ENCODE measurements at places on chromosomes 12 and 14.

DNA sequence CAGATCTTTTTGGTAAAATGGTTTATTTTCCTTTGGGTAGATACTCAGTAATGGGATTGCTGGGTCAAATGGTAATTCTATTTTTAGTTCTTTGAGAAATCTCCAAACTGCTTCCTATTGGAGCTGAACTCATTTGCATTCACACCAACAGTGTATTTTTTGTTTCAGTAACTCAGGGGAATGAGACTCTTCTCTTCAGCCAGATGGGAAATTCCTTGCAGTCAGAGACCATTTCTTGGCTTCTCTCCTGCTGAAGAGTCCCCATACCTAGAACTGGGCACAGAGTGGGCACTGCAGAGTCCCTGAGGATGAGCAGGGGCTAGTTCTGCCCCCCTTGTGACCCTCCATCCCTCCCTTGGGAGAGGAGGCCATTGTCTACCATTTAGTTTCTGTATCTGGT lies 10.8 kb downstream of the SDSL start:
- no peak for DNase-seq

DNA sequence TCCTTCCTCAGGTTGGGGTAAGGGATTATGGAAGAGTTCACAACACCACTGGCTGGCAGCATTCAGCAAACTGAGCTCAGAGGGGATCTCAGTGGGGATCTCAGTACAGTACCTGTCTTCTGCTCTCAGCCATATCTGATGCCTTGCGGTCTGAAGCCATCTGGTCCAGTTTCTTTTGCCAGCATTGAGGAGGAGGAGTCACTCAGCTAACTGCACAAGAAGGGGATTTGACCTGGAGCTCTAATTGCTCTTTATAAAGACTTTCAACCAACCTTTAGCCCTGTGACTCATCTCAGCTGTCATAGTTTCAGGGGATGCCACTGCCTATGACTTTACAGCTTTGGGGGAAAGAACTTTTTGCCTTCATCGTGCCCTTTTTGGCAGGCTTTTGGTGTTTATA lies 44.9 kb downstream of the JKAMP start:
- DNase-seq = no peak

DNA sequence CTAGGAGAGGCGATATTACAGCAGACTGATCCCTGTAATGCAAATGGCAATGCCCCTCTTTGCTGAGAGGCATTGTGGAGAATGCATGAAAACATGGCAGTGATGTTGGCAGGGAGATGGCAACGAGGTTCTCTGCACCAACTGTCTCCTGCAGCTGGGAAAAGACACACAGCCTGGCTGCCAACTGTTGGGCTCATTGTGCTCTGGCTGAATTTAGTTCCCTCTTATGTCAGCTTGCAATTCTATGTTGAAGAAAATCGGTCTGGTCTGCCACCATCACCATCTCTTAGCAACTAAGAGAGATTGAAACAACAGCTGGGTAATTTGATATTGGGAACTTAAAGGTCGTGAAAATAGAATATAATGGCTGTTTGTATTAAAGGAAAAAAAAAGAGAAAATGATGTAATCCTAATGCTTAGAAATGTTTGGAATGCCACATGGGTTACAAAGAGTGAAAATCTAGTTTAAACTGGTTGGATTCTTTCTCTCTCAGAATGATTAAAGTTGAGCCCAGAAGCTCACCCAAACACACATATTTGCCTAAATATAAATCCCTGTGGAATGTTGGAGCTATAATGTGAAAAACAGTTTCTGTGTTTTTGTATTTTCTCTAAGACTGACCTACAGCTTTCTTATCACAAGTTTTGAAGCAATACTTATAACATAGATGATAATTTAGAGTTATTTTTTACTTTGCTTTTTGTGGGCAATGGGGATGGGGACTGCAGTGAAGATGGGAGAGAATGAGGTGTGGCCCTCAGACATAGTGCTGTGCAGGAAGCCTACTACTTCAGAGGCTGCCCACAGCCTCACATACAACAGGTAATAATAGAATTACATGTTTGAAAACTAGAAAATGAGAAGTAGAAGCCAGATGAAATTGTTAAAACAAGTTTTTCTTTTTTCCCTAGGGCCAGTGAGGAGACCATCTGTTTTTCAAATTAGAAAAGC lies 143.7 kb downstream of the AKAP6 start:
- DNase-seq = no peak

- no peak for DNase-seq
Observed at GRCh38 chr12:45050751-45051571, at the start of gene DBX2. TSS of gene DBX2 (minus strand) at chr12:45051099. CDS start at chr12:45050927, 172 bp downstream.

- no peak for DNase-seq
Observed at GRCh38 chr12:101850199-101850598, 19.4 kb upstream of the GNPTAB start.

- no peak for DNase-seq
Observed at GRCh38 chr14:64806202-64806861, 73.4 kb downstream of the SPTB start.

DNA sequence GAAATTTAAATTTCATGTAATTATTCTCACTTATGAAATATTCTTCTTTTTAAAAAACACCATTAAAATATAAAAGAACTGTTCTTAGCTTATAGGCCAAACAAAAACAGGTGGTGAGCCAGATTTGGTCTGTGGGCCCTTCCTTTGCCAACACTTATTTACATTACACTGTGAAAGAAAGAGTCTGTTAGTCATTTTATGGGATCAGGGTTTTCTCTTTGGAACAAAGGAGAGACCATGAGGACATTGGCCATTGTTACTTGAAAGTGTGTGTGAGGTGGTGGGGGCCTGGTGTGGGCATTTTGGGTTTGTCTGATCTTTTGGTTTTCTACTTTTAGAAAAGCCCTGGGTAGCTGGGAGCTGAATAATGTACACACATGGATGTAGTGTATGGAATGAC lies 62.7 kb downstream of the TTC6 start:
- DNase-seq = no peak

GRCh38 chr14:71698673-71699072 lies 233.6 kb upstream of the RGS6 start:
- DNase-seq = no peak

DNA sequence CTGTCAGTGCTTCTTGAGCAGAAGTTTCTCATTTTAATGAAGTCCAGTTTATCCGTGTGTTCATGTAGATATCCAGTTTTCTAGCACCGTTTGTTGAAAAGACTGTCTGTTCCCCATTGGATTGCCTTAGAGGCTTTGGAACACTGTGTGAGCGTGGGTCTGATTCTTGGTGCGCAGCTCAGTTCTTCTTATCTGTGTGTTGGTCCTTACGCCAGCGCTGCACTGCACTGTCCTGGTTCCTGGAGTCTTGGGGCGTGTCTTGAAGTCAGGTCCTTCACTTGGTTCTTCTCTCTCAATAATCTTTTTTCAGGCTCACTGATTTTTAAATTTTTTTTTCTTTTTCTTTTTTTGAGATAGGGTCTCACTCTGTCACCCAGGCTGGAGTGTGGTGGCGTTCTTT lies 25.5 kb downstream of the EP400 start:
- DNase-seq = no peak

- DNase-seq = no peak
Observed at GRCh38 chr14:28059254-28059653, 707.3 kb upstream of the FOXG1 start.

DNA sequence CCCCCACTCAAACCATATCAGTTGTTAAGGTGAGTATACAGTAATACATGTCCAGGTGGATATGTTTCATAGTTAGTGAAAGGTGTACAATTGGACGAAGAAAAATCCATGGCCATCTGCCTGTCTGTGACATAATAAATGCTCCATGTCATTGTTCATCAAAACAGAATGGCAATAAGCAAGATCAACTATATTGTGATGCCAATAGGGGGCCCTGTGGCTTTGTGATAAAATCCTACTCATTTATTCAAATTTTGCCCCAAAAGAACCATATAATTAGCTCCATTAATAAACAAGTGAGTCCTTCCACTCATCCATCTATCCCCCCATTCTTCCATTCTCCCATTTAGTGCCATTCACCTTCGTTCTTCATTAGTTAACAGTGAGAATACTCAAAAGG lies 102.0 kb downstream of the MGST1 start:
- DNase-seq = no peak

GRCh38 chr14:77305696-77306095 lies 15.0 kb downstream of the POMT2 start:
- no peak for DNase-seq

- DNase-seq = no peak
Observed at GRCh38 chr14:89317051-89317691, 99.9 kb downstream of the FOXN3 start.

DNA sequence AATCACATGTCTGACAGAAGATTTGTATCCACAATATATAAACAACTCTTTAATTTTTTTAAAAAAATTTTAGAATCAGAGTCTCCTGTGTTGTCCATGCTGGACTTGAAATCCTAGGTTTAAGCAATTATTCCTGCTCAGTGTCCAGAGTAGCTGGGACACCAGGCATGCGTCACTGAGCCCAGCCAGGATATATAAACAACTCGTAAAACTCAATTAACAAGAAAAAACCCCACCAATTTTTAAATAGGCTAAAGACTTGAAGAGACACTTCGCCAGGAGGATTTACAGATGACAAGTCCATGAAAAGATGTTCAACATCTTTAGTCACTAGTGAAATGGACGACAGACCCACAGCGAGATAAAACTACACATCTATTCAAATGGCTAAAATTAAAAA lies 2.0 kb upstream of the SCN8A start:
- no peak for DNase-seq

DNA sequence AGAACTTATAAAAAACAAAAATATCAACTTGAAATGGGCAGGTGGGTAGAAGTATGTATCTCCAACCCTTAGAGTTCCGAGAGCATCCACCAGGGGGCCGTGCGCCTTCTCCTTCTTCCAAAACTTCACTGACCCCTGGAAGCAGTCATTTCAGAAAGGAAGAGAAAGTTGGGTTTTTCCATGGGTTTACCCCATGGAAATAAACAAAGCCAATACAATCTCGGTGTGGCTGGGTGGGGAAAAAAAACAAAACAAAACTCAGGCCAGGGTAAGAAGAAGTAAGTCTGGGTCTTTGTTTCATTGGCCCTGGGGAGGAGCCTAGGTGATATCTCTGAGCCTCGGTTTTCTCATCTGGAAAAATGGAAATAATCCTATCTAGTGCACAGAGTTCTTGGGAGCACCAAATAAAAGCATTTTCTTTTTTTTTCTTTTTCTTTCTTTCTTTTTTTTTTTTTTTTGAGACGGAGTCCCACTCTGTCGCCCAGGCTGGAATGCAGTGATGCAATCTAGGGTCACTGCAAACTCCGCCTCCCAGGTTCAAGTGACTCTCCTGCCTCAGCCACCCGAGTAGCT lies 33.6 kb upstream of the HNF1A start:
- peak; percentile 77 for DNase-seq

GRCh38 chr14:59600211-59600945 lies 23.8 kb upstream of the CCDC175 start:
- no peak for DNase-seq

- no peak for DNase-seq
Observed at GRCh38 chr12:89098441-89099112, 253.7 kb downstream of the DUSP6 start.

DNA sequence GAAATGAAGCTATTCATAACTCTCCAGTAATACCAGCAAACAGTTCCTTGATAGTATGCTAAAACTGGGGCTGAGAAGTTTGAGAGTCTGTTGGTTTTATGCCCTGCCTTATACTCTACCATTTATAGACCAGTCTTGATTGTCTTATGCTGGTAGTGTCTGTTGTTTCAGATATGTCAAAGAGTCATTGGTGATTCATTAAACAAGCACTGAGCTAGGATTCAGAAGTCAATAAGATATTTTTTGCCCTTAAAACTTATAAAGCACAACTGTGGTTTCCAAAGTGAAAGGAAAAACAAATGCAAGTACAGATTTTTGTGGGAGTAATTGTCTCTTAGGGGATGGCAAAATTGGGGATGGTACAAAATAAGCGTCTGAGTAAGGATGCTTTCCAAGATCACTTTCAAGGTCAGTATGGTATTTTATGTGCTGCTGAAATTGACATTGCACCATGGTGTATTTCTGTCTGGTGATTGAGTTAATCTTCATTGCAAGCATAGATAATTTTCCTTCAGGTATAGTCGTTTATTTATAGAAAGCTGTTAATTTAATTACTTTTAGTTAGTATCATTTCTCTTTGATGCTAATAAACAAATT lies 289.5 kb upstream of the E2F7 start:
- no peak for DNase-seq

- DNase-seq = no peak
Observed at GRCh38 chr12:65817866-65818265, 6.4 kb upstream of the HMGA2 start.

- DNase-seq = no peak
Observed at GRCh38 chr14:78240567-78240966, 70.4 kb downstream of the NRXN3 start.

GRCh38 chr12:57539134-57539768 lies 7.7 kb downstream of the DCTN2 start:
- no peak for DNase-seq

DNA sequence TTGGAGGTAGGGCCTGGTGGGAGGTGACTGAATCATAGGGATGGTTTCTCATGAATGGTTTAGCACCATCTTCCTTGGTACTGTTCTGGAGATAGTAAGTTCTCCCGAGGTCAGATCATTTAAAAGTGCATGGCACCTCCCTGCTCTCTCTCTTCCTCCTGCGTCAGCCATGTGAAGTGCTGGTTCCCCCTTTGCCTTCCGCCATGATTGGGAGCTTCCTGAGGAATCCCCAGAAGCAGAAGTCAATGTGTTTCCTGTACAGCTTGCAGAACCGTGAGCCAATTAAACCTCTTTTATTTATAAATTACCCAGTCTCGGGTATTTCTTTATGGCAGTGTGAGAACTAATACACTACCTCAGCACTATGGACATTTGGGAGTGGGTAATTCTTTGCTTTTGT lies 4.8 kb upstream of the LGMN start:
- DNase-seq = no peak

GRCh38 chr12:56014205-56014604 lies 6.6 kb upstream of the IKZF4 start:
- no peak for DNase-seq

- no peak for DNase-seq
Observed at GRCh38 chr14:56059054-56059453, 59.2 kb upstream of the PELI2 start.

GRCh38 chr12:123384994-123385376 lies 1.1 kb downstream of the KMT5A start:
- DNase-seq = no peak

DNA sequence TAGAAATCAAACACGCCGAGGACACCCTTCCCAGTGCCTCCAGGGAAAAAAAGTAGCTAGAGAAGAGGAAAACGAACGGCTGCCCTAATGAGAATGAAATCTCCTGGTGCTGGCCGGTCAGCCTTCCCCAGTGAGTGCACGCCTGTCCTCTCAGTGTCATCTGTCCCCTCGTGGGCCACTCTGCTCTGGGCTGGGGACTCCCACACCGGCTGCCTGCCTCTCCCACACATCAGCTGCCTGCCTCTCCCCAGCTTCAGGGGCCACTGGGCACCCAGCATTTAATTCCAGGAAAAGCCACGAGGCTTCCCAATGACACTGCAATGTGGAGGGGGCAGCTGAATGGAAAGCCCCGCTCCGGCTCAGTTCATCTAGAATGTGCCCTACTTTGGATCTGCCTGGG lies 59.0 kb downstream of the CCDC85C start:
- DNase-seq = no peak

- DNase-seq = no peak
Observed at GRCh38 chr14:56046546-56046945, 71.7 kb upstream of the PELI2 start.

- no peak for DNase-seq
Observed at GRCh38 chr14:106822905-106823304, 1296.5 kb downstream of the TMEM121 start.

GRCh38 chr14:64337888-64338615 lies 43.9 kb upstream of the ESR2 start:
- no peak for DNase-seq

Measured in CD4-positive, alpha-beta T cell treated with Interleukin-6 for 4 hours (primary cell).